ENCODE measurements at places on chromosomes 7 and 10. TPM values are rescaled to one million over a fixed set of nuclear protein-coding genes. Genes with fewer than 3 reads are reported as not detected.

VWDE gene
- 1.4 TPM for total RNA-seq

MLLT10 gene
- 29.6 TPM for total RNA-seq

LGI1 gene
- 6.3 TPM for total RNA-seq

MMD2 gene
- total RNA-seq = not detected

STEAP1 gene
- 15.9 TPM for total RNA-seq

NYAP1 gene
- total RNA-seq = 0.46 TPM

CALML3 gene
- total RNA-seq = 0.17 TPM

ATG9B gene
- 0.89 TPM for total RNA-seq

METTL27 gene
- total RNA-seq = 2.4 TPM

TFPI2 gene
- 0.61 TPM for total RNA-seq

C10orf62 gene
- total RNA-seq = not detected

C10orf95 gene
- total RNA-seq = 2.0 TPM

GRM3 gene
- total RNA-seq = not detected

ANKRD30A gene
- total RNA-seq = not detected

CPN1 gene
- 0.14 TPM for total RNA-seq

GRCh38 chr10:132471125-132471451 is 66.5 kb upstream of the INPP5A start:
- no peak for DNase-seq

DNA sequence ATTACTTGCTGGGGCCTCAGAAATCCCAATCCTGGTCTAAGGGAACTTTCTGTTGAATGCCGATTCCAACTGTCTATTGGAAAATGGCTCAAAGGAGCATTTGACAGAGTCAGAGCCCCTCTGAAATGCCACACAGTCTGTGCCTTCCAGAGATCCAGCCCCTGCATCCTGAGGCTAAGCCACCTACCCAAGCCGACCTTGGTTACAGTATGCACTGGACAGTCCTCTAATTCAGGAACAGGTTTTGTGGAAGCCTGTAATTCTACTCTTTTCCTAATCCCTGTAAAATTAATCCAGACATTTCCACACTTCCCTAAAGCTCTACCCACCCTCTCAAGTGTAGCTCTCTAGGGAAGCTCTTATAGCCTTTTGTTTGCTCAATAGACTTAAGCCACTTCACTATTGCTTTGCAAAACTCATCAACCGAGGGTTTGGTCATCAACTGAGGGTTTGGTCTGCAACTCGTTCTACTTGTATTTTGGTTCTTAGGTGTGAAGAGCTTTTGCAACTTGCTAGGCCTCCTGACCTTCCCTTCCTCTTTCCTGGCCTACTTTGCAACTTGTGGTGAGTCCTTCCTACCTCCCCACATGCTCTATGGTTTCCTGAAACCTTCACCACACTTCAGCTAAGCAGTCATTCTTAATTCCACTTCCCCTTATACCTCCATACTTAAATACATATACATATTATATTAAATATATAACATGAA is 364.8 kb downstream of the SFMBT2 start:
- DNase-seq = peak; percentile 17

- peak; percentile 77 for DNase-seq
Observed at GRCh38 chr10:119542988-119543813, 682 bp upstream of the RGS10 start.

GRCh38 chr7:128963327-128963757 is 25.6 kb downstream of the IRF5 start:
- DNase-seq = no peak

- no peak for DNase-seq
Observed at GRCh38 chr7:149292462-149292823, 30.4 kb downstream of the ZNF783 start.

GRCh38 chr10:57830877-57831560 is 436.7 kb downstream of the IPMK start:
- no peak for DNase-seq

- DNase-seq = no peak
Observed at GRCh38 chr10:87974769-87975168, 111.3 kb downstream of the PTEN start.

DNA sequence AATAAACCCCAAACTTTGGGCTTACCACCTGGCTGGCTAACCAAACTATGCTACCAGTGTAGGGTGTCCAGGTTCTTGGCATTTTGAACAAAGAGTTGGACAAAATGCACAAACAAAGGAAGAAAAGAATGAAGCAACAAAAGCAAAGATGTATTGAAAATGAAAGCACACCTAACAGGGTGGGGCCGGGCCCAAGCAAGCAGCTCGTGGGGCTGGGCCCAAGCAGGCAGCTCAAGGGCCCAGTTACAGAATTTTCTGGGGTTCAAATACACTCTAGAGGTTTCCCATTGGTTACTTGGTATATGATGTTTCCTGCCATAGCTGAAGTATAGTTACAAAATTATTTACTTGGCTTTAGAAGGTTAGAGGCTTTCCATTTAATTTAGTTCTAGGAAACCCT is 15.7 kb downstream of the ACADSB start:
- DNase-seq = no peak

GRCh38 chr7:133934977-133935330 is 192.2 kb upstream of the LRGUK start:
- no peak for DNase-seq

DNA sequence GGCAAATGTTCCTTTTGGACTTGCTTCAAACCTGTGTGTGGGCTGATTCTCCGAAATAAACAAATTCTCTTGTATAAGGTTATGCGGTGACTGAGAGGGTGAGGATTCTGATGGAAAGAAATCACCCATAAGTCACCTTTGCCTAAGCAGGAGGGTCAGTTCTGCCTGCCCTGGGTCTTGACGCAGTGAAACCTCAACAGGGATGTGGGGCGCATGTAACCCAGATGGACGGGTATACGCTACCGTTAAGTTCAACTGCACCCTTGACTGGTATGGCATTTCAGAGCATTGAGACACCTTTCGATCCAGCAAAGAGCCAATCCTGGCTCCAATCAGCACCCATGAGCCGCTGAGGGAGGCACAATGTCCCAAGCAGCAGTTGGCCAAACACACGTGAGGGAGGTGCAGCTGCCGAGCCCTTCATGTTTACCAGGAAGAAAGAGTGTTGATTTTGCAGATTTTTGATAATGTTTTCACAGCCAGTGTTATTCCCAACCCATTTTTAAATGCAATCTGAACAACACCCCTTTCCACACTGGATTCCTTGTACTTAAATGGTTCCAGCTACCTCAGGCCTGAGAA is 48.1 kb downstream of the SORBS1 start:
- peak; percentile 73 for DNase-seq

DNA sequence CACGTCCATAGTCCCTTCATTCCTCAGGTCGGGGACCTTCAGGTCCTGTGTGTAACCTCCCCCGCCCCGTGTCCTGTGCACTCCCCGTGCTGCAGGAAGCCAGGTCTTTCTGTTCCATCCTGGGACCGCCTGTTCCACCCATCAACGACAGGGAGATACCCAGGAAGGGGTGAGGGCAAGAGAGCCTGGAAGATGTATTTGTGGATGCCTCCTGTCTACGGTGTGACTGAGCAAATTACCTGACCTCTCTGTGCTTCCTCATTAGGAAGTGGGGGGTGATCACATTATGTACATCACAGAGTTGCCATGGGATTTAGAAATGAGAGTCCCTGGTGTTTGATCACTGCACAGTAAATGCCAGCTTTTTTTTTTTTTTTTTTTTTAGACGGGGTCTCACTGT is 46.3 kb downstream of the GRID2IP start:
- DNase-seq = no peak

DNA sequence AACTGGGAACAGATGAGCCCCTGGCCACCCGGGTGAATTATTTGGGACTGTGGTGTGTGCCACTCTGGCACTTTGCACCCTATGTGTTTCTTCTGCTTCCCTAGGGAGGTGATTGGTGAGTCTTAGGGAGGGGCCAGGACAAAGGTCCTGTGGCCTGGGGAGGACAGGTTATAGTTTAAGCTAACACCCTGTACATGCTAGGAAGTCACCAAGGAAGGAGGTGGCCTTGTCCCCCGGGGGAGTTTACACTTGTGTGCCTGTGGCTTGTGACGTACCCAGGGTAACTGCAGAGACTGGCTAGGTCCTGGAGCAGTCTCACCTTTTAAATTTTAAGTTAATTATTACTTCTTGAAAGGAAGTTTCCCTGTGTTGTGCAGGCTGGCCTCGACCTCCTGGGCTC is 196.2 kb downstream of the BAMBI start:
- peak; percentile 58 for DNase-seq

- DNase-seq = no peak
Observed at GRCh38 chr7:122352454-122352853, 47.9 kb upstream of the FEZF1 start.

GRCh38 chr10:56496186-56496486 is 135.1 kb upstream of the ZWINT start:
- DNase-seq = no peak

- no peak for DNase-seq
Observed at GRCh38 chr7:111558991-111559390, 3.3 kb downstream of the IMMP2L start.

GRCh38 chr7:93025389-93025788 is 92.4 kb downstream of the SAMD9 start:
- no peak for DNase-seq

GRCh38 chr7:126657599-126658358 is 595.0 kb downstream of the GRM8 start:
- DNase-seq = no peak

DNA sequence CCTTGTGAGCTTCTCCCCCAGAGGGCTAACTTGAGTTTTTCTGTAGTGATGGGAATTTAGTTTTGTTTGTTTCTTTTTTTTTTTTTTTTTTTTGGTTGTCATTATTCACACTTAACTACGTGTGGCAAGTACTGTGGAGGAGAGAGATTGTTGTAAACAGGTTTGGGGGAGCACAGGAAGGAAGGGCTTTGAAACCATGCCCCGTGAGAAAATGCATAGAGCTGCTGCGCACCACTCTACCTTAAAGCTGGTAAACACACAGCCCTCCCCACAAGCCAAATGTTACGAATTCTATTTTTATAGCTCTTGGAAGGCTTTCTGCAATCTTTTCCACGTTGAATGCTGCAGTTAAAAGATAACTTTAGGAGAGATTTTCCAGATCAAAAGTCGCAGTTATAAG is 76.2 kb downstream of the ZNF22 start:
- no peak for DNase-seq

DNA sequence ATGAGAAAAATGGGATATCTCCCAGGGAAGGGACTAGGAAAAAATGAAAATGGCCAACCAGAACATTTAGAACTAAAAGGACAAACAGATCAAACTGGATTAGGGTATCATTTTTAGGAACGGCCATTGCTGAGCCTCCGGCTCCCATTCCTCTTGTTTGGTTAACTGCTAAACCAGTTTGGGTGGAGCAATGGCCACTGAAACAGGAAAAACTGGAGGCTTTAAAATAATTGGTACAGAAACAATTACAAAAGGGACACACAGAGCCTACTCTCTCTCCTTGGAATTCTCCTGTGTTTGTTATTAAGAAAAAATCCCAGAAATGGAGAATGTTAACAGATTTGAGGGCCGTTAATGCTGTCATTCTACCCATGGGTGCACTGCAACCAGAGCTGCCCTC is 4.7 kb upstream of the CHST3 start:
- no peak for DNase-seq

- DNase-seq = no peak
Observed at GRCh38 chr7:16657656-16658279, 11.8 kb downstream of the BZW2 start.

DNA sequence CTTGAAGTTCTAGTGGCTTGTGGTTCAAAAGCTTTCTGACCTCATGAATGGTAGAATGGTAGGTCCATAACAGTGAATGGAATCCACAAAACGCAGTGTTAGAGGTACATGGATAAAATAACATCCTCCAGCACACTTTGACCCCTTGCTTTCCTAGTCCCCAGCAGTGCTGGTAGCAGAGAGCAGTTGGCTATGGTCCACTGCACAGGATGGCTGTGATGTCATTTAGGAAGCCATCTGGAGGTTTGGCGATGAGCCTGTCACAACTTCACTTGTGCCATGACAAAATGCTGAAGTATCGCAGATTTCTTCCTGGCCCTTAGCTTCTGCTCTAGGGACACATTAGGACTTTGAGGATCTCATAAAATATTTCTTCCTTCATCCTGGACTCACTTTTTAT is 300.0 kb upstream of the FZD8 start:
- no peak for DNase-seq

DNA sequence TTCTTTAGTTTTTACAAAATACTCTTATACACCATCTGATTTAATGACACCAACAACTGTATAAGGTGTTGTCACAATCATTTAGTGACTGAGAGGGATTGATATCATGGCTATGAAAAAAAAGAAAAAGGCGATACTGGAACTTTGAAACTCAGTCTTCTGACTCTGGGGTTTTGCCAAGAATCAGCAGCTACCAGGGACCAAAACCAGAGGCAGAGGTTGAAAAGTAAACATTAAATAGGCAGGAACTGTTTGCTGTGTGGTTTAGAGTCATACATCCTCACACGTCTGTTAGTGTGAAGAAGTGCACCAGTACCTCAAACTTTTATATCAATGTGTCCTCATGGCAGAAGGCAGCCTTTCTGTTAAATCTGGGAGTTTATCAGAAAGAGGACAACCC is 19.9 kb upstream of the GGCT start:
- no peak for DNase-seq

DNA sequence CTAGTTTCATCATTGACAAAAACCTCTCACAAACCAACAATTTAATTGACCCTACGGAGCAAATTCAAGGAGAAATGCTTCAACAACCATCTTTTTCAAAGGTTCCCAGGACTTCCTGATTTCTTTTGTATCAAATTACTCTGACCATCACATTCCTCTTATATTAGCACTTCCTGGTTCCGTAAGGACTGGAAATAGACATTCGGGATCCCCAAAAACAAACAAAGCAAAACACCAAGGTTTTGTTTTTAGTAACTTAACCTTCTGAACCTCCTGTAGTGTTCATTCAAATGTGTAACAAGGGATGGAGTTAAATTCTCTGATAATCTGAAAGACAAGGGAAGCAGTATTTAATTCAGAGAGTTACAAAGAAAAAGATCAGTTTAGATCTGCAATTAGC is 387.6 kb upstream of the NRP1 start:
- DNase-seq = no peak

- no peak for DNase-seq
Observed at GRCh38 chr7:47345857-47346298, 236.0 kb downstream of the TNS3 start.

- DNase-seq = no peak
Observed at GRCh38 chr7:129605960-129606614, 5.4 kb upstream of the NRF1 start.

DNA sequence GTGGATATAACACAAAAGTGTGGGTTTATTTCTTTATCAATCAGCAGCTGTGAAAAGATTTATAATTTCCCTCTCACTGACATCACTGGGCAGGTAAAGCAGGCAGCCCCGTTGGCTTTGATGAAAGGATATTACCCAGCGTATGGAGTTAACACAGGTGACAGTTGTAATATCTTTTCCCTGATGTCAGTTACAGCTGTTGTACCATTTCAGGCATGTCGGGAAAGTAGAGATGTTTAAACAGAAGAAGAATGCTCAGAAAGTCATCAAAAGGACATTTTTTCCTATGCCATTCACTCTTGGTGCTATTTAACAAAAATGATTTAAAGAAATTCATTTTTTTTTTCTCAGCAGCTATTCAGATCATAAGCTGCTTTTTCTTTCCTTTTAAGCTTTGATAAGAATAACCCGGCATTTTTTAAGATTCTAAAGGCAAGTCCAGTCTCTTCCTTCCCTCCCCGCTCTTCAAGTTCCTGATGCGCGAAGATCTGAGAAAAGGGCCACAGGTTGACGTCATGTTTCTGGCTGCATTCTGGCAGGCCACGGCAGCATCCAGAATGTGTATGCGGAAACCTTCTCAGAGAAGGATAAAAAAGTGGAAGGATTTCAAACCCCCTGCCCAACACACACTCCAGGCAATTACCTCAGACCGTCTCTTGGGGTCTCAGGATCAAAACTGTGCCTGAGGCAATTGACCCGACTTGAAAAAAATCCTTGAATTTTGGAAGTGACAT is 32.5 kb upstream of the ADAM12 start:
- DNase-seq = no peak

Measured in mucosa of descending colon (tissue), 3 donors.